Ecto neural progenitor cell (in vitro differentiated cells): ENCODE measurements at places on chromosomes 2 and 18.

DNA sequence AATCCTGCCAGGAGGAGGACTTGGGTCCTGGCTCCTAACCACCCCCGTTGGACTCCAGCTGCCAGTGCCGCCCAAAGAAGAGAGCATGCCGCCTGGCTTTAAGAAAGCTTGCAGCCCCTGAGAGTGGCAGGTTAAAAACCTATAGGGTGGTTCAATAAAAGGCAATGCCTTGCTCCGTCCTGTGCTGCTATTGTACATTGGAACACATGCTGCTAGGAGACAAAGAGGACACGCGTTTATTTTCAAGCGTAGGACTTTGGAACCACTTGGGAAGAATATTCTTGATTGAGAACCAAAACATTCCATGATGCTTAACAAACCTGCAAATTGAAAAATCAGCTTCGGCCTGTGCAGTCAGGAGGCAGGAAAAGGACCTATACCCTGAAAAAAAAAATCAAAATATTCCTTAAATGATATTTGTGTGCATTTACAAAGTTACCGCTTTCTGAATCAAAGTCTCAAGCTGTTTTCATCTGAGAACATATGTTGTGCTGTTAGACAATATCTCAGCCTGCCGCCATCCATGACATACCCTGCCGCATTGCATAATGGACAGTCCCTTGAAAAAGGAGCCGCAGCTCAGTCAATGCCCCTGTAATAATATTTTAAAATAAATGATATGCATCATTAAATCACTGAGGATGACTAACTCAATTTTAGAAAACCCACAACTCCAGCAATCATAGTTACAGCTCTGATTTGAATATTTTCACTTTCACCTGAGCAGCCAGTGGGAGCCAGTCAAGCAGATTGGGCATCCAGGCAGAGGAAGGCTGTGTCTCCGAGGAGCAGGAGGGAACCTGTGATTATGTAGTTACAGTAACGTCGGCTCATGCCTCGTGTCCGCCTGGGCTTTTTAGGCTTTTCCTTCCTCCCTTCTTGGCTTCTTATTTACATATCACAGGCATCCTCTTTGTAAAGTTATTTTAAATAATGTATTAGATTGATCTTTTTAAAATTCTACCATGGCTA is 805.6 kb upstream of the FANCL start:
- no peak for DNase-seq

DNA sequence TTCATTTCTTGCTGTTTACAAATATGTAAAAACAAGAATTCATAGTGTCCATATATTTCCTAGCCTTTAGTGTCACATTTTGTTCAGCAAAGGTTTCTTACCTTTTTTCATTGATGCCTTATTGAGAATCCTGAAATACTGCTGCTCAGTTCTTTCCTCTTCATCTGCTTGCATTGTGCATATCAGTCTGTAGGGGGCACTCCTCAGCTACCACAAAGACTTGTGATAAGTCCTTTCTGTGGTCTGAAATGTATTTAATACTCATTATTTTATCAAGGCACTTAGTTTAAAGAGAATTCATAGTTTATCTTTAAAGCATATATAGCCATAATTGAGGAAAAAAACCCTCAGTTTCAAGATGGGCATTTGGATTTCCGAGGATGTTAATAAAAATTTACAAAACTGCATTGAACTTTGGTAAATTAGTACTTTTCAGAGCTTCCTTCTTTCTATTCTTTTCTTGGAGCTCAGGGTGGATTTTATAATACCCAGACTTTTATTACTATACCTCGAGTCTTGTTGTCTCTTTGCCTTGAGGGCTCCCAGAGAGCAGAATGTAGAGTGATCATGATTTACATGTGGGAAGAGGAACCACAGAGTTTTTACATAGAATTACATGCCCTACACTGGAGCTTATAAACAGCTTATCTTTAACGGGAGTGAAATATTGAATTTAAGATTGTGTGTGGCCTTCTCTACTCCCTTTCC is 570.1 kb downstream of the PLCL1 start:
- no peak for DNase-seq

GRCh38 chr2:1784087-1784486 is 39.8 kb upstream of the PXDN start:
- DNase-seq, result no peak

DNA sequence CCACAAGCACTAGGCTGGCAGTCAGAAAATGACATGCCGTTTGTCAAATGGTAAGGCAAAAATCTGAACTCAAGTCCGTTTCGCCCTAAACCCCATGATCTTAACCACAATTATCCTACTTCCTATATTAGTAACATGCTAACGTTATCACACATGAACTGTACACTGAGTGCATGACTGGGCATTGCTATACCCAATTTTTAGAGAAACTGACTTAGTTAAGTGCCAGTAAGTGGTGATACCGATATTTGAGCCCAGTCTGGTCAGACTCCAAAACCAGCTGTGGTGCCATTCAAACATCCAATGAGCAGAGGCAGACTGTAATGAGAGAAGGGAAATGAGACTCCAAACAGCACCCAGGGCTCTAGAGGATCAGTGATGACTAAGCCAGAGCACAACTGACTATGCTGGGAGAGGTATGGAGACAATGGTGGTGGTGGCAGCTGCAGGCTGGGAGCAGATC is 311.7 kb upstream of the PKDCC start:
- DNase-seq, result no peak

GRCh38 chr2:165390875-165391274 is 78.6 kb upstream of the CSRNP3 start:
- DNase-seq, result no peak

GRCh38 chr2:215691346-215691745 is 255.5 kb upstream of the FN1 start:
- DNase-seq, result no peak

DNA sequence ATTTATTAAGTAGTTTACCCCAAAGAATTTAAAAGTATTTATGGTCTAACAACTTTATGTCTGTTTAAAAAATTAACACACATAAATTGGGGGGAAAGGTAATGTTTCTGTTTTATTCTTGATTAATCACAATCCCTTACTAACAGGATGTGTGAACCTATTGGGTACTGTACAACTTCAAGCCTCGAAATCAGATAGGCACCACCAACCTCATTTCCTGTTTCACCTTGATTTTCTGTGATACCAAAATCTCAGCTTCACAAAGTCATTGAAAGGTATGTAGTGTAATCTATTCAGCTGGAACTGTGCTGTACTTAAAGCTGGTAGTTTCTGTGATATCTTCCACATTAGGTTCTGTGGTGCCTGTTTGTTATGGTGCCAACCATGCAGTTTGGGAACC is 4.0 kb downstream of the RNMT start:
- DNase-seq, result no peak

DNA sequence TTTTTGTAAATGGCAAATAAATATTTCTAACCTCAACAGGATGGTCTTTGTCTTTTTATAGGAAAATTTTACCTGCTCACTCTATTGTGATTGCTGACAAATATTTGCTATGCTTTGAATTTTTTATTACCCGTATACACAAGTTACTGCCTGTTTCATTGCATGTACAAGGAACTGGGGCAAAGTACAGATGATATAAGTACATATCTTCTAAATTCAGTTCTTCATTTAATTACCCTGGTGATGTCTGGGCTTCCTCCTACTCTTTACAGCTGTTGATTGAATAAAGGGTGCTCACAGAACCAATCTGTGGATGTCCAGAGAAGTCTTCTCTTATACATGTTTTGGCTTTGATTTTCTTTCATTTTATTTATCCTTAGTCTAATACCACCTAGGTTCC is 26.5 kb downstream of the KCNE4 start:
- DNase-seq, result no peak

- no peak for DNase-seq
Observed at GRCh38 chr2:69099541-69099940, 86.6 kb downstream of the ANTXR1 start.

DNA sequence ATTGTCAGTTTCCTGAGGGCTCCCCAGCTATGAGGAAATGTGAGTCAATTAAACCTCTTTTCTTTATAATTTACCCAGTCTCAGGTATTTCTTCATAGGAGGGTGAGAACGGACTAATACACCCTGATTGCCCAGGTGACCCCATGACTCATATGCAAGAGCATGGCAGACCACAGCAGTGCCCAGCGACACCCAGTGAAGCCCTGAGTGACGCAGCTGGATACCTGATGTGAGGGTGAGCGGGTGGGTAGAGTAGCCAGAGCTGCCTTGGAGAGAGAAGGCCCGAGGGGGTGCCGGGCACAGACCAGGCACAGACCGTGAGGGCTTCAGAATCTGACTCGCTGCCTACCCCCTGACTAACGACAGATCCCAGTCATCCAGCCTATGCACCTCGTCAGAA is 15.4 kb downstream of the ALPG start:
- DNase-seq, result no peak

DNA sequence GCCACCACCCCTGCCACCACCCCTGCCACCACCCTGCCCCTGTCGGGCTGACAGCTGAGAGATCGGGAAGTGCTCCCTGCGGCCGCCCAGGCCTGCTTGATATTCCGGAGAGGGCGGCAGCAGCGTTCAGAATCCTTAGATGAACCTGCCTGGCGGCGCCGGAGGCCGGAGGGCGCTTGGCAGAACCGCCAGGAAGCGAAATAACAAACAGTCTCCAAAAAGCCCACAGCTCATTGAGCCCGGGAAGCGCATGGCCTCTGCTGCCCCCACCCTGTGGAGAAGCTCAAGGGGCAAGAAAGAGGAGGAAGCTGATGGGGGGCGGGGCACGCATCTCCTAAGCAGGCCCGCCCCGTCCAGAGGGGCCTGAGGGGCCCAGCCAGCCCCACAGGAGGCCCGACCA is 92.2 kb upstream of the MBOAT2 start:
- no peak for DNase-seq

DNA sequence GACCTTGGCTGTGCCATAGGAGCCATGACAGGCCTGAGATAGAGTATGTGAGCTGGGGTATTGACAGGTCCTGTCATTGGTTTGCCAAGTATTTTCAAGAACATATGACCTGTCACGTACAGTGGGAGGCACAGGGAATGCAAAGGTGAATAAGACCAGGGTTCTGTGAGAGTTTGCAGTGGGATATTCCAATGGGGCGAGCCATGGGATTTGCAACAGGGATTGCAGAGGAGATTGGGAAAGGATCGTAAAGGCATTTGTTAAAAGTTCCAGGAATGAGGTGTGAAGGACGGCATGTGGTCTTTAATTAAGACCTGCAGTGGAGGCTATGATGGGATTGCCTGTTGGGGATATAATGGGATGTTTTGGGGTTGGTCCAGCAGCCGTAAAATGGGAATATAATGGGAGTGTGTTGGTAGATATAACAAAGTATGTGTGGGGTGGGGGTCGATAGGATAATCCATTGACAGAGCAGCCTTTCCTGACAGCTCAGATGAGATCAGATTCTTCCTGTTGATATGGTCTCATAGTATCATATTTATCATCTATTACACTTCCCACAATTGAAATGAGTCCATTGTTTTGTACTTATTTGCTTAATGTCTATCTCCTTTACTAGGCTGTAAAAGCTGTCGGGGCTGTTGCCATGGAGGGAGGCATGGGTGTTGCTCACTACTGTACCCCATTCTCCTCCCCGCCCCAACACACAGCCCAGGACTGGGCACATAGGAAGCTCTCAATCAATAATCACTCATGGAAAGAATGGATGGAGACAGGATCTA is 38.1 kb downstream of the PKDCC start:
- no peak for DNase-seq

DNA sequence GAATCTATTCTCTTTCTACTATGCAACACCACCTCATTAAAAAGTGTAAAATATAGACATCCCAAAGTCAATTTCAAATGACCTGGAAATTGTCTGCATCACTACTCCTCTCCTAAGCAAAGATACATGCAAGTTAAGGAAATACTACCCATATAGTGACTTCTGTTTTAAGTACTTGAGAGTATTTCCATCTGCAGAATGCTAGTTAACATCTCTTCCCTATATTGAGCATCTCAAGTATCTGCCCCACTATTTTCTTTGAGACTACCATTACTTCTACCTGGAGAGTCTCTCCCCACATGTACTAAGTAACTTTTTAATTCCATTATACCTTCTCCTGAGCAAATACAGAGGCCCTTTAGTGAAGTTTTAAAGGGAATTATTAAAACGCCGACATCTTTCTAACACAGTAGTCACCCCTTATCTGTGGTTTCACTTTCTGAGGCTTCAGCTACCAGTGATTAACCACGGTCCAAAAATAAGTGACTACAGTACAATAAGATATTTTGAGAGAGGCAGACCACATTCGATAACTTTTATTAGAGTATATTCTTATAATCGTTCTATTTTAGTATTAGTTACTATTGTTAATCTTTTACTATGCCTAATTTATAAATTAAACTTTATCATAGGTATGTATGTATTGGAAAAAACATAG is 21.8 kb downstream of the CWC22 start:
- no peak for DNase-seq

- no peak for DNase-seq
Observed at GRCh38 chr2:15176604-15177003, 384.5 kb downstream of the NBAS start.

GRCh38 chr2:206562375-206562774 is 79.9 kb upstream of the FAM237A start:
- no peak for DNase-seq

GRCh38 chr18:11676867-11677266 is 12.2 kb upstream of the GNAL start:
- DNase-seq, result peak; percentile 17

- no peak for DNase-seq
Observed at GRCh38 chr2:237682151-237682550, 54.8 kb downstream of the LRRFIP1 start.

- no peak for DNase-seq
Observed at GRCh38 chr2:34408100-34408499, 809.0 kb upstream of the FAM98A start.

GRCh38 chr2:29063646-29064345 is 10.5 kb downstream of the PCARE start:
- no peak for DNase-seq

DNA sequence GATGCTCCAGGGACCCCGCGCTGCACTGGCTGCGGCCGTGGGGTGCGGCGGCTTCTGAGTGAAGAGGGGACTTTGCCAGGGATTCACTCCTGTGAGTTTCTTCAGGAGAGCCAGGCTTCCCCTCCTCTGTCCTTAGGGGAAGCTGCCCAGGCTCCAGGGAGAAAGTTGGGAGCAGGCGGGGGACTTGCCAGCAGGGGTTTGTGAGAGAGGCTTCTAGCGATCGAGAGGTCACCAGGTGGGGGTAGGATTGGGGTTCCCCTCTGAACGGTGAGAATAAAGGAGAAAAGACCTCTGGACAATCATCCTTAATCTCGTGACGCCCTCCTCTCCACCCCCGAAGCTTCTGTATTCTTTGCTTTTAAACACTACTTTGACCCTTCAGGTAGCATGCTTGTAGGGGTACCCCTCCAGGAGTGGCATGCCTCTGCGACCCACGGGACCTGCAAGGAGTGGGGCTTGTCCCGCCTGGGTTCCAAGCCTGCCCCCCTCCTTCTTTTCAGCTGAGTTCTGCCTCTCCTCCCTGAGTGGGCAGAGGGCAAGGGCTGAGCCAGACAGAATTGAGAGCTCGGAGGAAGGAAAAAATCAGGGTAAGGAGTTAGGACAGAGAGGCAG is 601 bp downstream of the PROKR1 start:
- DNase-seq, result no peak

DNA sequence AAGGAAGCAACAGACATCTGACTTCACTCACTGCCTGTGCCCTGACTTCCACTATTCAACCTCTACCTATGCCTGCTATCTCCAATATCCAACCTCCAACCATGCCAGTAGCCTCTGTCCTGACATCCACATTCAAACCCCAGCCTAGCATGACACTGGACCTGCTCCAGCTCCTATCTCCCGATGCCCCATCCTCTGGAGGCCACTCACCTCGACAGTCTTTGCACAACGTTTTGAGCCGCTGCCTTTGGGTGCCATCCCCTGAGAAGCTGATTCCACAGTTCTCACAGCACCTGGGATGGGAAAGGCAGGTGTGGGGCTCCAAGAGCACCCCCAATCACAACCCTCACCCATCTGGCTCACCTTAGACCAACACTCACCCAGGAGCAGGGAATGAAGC is 4.9 kb downstream of the MBD1 start:
- DNase-seq, result no peak

- no peak for DNase-seq
Observed at GRCh38 chr2:150689590-150689989, 202.1 kb upstream of the RND3 start.
